ENCODE measurements at places on chromosomes 2 and 18. TPM values are rescaled to one million over a fixed set of nuclear protein-coding genes. Genes with fewer than 3 reads are reported as not detected.

DNA sequence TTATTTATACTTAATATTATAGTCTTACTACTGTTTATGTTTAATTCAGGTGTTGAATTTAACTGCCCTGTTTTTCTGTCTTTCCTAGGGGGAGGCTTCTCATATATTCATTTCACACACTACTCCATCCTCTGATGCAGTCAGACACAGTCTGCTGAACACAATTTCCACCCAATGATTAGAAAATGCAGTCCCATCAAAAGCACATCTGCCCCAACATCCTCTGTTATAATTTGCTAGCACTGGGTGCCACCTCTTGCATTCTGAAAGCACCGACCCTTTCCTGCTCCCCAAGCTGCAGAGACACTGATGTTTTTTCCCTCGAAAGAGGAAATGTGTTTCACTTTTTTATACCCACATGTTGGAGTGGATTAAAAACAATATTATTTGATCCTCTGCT lies 474.7 kb downstream of the PID1 start:
- H3K27ac ChIP-seq = no peak overlapping the region
- no peak overlapping the region for H3K4me3 ChIP-seq
- H3K27me3 ChIP-seq = no peaks in the 10 kb centered on the region
- no peak for DNase-seq
- no peaks in the 10 kb centered on the region for H3K4me1 ChIP-seq

DCDC2C gene
- not detected for total RNA-seq

DNA sequence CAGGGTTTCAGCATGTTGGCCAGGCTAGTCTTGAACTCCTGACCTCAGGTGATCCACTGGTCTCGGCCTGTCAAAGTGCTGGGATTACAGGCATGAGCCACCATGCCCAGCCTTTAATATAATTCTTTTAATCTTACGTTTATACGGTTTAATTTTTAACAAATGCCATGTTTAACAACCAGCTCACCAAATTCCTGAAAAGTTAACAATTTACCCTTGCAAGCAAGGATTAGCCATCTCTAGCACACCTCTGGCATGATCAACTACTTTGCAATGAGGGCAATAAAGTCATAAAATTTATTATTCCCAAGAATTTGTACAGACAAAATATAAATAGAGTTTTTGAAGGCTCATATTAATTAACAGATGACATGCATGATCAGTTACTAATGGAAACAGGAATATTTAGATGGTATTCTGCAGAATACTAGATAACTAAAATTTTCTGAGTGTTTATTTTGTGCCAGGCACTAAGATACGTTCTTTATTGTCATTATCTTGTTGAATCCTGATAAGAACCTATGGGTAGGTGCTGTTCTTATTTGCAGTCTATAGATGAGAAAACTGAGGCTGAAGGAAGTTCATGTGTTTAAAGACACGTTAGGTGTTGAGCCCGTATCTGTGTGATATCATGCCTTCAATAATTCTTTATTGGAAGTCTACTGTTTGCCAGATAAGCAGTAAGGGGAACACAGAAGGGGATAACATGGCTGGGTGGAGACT lies 190.1 kb downstream of the CDCA7 start:
- no peak overlapping the region for H3K27ac ChIP-seq
- no peak for DNase-seq
- H3K4me1 ChIP-seq = peaks cover 3% of the 10 kb centered on the region

- no peaks in the 10 kb centered on the region for H3K36me3 ChIP-seq
- H3K4me3 ChIP-seq = no peak overlapping the region
- H3K27ac ChIP-seq = peak overlapping the region; percentile 54
- H3K27me3 ChIP-seq = no peaks in the 10 kb centered on the region
- DNase-seq = no peak
Measured at GRCh38 chr2:43375746-43376522, 149.5 kb upstream of the ZFP36L2 start.

PLEK gene
- total RNA-seq = 4.0 TPM

DNA sequence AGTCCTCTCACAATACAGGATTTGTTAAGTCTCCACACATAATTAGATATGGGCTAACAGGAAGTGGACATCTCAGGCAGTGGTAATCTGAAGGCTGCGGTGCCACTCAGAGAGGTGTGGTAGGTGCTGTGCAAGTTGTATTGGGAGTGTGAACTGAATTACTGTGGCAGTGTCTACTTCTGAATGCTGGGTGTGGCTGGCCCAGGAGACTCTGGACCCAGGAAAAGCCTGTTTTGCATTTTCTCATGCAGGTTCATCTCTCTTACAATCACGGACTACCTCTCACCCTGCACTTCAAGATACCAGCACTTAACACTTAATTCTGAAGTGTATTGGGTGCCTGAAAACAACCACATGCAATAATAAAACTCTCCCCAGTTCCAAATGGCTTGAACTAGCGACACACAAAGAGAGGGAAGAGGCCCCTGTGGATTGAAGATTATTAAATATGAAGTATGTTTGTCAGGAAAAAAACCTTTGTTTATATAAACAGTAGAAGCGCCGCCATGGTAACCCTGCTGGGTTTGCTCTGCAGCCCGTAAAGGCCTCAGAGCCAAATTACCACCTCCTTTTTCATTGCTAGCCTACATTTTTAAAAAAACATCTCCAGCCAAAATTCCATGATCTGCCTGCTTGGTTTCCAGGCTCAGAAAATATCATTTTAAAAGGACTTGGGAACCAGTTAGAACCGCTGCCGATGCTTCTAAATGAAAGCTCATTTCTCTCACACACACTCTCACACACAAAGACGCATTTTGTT lies 77.5 kb downstream of the GFPT1 start:
- DNase-seq = peak; percentile 46
- peak overlapping the region; percentile 78 for H3K27ac ChIP-seq
- peaks cover 28% of the 10 kb centered on the region for H3K4me1 ChIP-seq
- H3K27me3 ChIP-seq = no peaks in the 10 kb centered on the region
- no peak overlapping the region for H3K4me3 ChIP-seq
- no peaks in the 10 kb centered on the region for H3K36me3 ChIP-seq

SERPINB10 gene
- not detected for total RNA-seq

- DNase-seq = no peak
- H3K4me3 ChIP-seq = no peak overlapping the region
- H3K27ac ChIP-seq = no peak overlapping the region
- no peaks in the 10 kb centered on the region for H3K27me3 ChIP-seq
- no peaks in the 10 kb centered on the region for H3K36me3 ChIP-seq
Measured at GRCh38 chr2:109266496-109266895, 137.5 kb downstream of the SH3RF3 start.

DYSF gene
- total RNA-seq = 68.6 TPM

DNA sequence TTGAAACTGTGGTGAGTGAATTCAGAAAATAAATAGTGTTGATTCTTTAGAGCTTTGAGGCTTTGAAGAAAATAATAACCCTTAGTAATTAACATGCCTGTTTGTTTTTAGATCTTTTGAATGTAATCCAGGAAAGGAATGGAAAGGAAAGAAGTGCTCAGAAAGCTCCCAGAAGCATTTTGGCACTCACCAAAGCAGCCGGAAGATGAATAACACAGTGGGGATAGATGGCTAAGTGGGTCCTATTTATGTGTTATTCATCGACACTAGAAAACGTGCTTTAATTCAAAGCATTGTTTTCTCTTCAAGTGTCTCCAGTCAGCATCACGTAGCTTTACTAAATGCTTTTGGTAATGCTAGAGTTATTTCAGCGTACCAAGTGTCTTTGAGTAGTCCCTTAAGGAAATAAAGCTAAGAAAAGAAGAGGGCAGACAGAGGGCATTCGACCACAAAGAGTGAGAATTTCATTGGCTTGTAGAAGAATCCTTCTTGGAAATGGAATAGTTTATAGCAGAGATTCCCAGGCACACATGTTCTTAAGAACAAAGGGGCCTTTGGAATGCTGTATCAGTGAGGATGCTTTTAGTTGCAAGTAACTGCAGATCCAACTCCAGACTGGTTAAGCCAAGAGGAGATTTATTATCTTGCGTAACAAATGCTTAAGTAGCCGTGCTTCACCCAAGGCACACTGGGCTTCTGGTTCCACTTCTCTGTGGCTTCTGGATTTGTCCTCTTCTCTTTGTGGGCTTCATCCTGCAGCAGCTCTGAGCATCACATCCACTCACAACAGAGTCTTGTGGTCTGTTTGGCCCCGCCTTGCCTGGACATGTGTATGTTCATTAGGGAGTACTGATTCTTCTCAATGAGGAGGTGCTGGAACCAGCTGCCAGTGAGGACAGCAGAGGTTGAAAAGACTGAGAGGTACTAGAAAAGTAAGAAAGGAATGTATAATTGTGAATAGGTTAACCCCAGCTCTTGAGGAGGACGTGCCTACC lies 63.6 kb upstream of the LTBP1 start:
- H3K4me3 ChIP-seq = no peak overlapping the region
- no peaks in the 10 kb centered on the region for H3K36me3 ChIP-seq
- no peak overlapping the region for H3K27ac ChIP-seq

DNA sequence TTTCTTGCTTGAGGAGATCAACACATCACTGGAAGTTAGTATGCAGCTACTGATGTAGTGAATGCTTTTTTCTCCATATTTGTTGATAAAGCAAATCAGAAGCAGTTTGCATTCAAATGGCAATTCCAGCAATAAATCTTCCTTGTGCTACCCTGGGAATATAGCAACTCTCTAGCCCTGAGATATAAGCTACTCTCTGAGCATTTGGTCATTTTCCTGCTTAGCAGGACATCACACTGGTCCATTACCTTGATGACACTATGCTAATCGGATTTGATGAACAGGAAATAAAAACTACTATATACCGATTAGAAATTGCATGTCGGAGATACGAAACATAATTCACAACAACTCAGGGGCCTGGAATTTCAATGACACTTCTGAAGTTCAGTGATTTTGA lies 152.7 kb downstream of the CBLN2 start:
- H3K4me3 ChIP-seq = no peak overlapping the region
- no peak overlapping the region for H3K27ac ChIP-seq
- DNase-seq = no peak
- no peaks in the 10 kb centered on the region for H3K36me3 ChIP-seq

- H3K4me3 ChIP-seq = no peak overlapping the region
- no peaks in the 10 kb centered on the region for H3K27me3 ChIP-seq
- no peak for DNase-seq
- no peaks in the 10 kb centered on the region for H3K36me3 ChIP-seq
Measured at GRCh38 chr2:80363330-80363729, 58.8 kb upstream of the LRRTM1 start.

C2orf81 gene
- 1.1 TPM for total RNA-seq

- DNase-seq = no peak
- no peak overlapping the region for H3K4me3 ChIP-seq
- no peaks in the 10 kb centered on the region for H3K36me3 ChIP-seq
- H3K27ac ChIP-seq = no peak overlapping the region
- H3K27me3 ChIP-seq = no peaks in the 10 kb centered on the region
Measured at GRCh38 chr18:3115447-3116030, 102.6 kb upstream of the LPIN2 start.

- H3K27ac ChIP-seq = peak overlapping the region; percentile 99
- no peaks in the 10 kb centered on the region for H3K27me3 ChIP-seq
- H3K4me1 ChIP-seq = peaks cover 28% of the 10 kb centered on the region
- H3K4me3 ChIP-seq = peak overlapping the region; percentile 59
- peak; percentile 68 for DNase-seq
- H3K36me3 ChIP-seq = peaks cover 16% of the 10 kb centered on the region
Measured at GRCh38 chr2:85537600-85538506, 1.1 kb upstream of the MAT2A start.

DNA sequence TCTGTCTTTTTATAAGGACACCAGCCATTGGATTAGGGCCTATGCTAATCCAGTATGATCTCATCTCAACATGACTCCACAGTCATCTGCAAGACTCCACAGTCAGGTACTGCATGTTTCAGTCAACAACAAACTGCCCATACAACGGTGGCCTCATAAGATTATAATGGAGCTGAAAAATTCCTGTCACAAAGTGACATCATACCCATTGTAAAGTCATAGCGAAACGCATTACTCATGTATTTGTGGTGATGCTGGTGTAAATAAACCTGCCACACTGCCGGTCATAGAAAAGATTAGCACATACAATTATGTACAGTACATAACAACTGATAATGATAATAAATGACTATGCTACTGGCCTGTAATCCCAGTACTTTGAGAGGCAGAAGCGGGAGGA lies 102.2 kb downstream of the TEX51 start:
- no peaks in the 10 kb centered on the region for H3K4me1 ChIP-seq
- H3K27ac ChIP-seq = no peak overlapping the region
- no peak for DNase-seq
- H3K36me3 ChIP-seq = no peaks in the 10 kb centered on the region
- no peaks in the 10 kb centered on the region for H3K27me3 ChIP-seq

NFE2L2 gene
- 43.5 TPM for total RNA-seq

DNA sequence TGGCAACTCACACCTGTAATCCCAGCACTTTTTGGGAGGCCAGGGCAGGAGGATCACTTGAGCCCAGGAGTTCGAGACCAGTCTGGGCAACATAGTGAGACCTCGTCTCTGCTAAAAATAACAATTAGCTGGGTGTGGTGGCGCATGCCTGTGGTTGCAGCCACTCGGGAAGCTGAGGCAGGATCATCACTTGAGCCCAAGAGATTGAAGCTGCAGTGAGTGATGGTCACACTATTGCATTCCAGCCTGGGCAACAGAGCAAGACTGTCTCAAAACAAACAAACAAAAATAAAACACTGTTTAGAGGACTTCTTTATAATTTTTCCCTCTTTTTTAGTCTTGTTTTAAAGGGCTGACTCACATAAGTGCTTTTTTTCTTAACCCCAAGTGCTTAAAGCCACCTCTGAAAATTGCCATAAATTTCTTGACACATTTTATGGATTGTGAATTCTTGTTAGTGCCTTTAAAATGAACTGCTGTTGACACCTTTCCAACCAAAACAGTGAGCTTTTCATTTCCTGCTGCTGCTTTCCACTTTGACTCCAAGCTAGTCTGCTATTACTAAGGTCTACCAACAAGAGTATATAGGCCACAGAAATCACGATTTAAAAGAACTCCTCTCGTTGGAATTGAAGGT lies 41.7 kb downstream of the CYP20A1 start:
- no peaks in the 10 kb centered on the region for H3K4me1 ChIP-seq
- no peaks in the 10 kb centered on the region for H3K36me3 ChIP-seq
- no peaks in the 10 kb centered on the region for H3K27me3 ChIP-seq
- H3K4me3 ChIP-seq = no peak overlapping the region
- no peak for DNase-seq
- H3K27ac ChIP-seq = no peak overlapping the region

GRCh38 chr2:78977661-78978145 lies 47.8 kb upstream of the REG3G start:
- no peaks in the 10 kb centered on the region for H3K4me1 ChIP-seq
- H3K4me3 ChIP-seq = no peak overlapping the region
- H3K27ac ChIP-seq = no peak overlapping the region
- H3K27me3 ChIP-seq = no peaks in the 10 kb centered on the region

GRCh38 chr2:177972782-177973181 lies 99.8 kb downstream of the PDE11A start:
- H3K4me3 ChIP-seq = no peak overlapping the region
- no peak for DNase-seq
- H3K27ac ChIP-seq = no peak overlapping the region
- H3K36me3 ChIP-seq = no peaks in the 10 kb centered on the region
- no peaks in the 10 kb centered on the region for H3K27me3 ChIP-seq

GRCh38 chr2:173090973-173091660 lies 15.5 kb downstream of the MAP3K20 start:
- peaks cover 14% of the 10 kb centered on the region for H3K4me1 ChIP-seq
- peak overlapping the region; percentile 80 for H3K27ac ChIP-seq
- H3K36me3 ChIP-seq = peaks cover 15% of the 10 kb centered on the region
- H3K4me3 ChIP-seq = peak overlapping the region; percentile 34
- no peaks in the 10 kb centered on the region for H3K27me3 ChIP-seq

GRCh38 chr2:83233781-83234180 lies 1225.3 kb downstream of the SUCLG1 start:
- no peaks in the 10 kb centered on the region for H3K27me3 ChIP-seq
- no peak for DNase-seq
- H3K36me3 ChIP-seq = no peaks in the 10 kb centered on the region
- no peak overlapping the region for H3K27ac ChIP-seq
- no peak overlapping the region for H3K4me3 ChIP-seq

All from heart left ventricle (tissue), 16 donors.